ENCODE measurements at places on chromosomes 2 and 18.

GRCh38 chr2:96195410-96196066 lies 13.1 kb downstream of the STARD7 start:
- DNase-seq = no peak

GRCh38 chr2:109736177-109736827 lies 57.8 kb upstream of the RGPD5 start:
- no peak for DNase-seq

DNA sequence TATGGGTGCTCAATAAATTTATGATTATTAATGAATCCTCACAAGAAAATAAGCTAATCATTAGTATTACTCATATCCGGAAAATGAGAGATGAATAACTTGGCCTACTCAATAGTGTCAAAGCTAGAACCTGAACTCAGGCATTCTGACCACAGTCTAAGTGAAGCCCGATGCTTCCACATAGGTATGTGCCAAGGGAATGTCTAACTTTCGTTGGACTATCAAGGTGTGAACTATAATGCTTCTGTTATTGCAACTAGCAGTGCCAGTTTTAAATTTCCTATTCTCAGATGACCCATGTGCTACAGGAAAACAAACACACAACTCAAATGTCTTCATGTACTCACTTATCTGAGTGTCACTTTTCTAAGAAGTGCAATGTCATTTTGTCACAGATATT lies 1.8 kb downstream of the BARD1 start:
- no peak for DNase-seq

DNA sequence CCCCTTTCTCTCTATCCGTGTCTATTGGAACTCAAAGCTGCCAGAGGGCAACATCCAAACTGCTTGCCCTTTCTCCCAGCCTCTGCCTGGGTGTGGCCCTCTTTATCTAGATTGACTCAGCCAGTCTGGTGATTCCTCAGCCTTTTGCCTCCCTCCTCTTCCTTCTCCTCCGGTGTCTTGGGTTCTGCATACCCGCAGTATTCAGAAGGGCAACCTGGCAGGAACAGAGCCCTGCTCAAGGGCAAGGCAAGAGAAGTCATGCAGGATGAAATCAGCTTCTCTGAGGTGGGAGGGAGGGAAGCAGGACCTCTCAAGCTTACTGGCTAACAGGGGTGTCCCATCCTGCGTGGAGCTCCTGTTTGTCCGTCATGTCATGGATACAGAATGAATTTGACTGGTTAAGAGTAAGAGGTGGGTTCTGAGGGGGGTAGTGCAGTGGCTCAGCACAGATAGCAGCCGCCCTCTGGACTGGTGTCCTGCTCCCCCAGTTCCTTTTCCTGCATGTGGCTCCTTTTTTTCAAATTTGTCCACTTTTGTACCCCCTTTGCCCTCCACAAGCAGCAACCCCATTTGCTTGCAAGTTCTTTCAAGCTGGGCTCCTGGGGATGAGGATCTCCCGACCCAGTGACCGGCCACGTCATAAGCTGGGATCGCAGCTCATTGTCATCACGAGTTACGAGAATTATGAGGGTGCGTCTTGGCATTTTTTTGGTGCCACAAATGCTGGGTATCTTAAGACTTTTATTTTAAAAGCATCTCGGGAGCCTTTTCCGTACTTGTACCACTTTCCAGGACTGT lies 154.1 kb downstream of the FHOD3 start:
- no peak for DNase-seq

GRCh38 chr2:64582774-64583340 lies 58.7 kb downstream of the AFTPH start:
- DNase-seq = no peak

- no peak for DNase-seq
Observed at GRCh38 chr2:186751790-186752189, 57.9 kb downstream of the FAM171B start.

DNA sequence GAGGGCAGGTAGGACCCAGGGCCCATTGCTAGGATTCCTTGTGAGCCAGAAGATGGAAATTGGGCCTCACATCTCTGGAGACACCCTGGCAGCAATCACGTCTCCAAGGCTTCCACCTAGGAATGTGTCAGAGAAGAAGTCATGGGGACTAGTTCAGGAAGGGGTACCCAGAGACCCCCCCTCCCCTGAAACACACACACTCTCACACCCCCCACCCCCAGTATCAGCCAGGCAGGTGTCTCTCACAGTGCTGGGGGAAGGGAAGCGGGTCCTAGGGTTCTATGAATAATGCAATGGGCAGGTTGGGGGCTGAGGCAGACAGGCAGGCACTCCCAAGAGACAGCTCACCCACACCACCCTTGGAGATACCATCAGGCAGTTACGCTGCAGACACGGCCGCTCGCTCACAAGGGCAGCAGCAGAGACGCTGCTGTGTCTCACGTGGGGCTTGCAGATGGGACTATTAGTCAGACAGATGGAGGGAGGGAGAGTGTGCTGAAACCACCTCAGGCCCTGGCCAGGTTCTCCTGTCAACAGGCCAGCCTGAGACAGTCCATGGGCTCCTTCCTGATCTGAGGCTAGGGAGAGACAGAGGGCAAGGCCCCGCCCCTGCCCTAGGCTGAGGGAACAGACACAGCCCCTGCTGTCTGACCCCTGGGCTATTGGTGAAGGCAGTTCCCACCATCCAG lies 134.6 kb downstream of the CYP26B1 start:
- no peak for DNase-seq

DNA sequence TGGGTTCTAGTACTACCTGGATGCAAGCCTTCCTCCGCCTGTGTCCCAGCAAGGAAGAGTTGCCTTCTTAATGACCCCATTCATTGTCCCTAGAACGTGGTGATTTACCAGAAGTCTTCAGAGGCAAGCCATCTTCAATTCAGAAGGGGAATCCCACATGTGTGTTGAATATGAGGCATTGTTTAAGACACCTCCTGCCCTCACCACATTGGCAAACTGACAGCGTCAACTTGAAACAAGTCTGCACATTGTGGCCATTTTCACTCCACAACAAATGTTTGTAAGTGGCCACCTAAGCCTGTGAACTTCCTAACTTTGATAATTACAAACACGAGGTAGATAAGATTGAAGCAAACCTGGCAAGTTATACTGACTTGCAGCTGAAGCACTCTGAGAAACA lies 83.7 kb downstream of the TCF7L1 start:
- DNase-seq = no peak

- DNase-seq = no peak
Observed at GRCh38 chr2:223954401-223954800, 2.9 kb upstream of the MRPL44 start.

DNA sequence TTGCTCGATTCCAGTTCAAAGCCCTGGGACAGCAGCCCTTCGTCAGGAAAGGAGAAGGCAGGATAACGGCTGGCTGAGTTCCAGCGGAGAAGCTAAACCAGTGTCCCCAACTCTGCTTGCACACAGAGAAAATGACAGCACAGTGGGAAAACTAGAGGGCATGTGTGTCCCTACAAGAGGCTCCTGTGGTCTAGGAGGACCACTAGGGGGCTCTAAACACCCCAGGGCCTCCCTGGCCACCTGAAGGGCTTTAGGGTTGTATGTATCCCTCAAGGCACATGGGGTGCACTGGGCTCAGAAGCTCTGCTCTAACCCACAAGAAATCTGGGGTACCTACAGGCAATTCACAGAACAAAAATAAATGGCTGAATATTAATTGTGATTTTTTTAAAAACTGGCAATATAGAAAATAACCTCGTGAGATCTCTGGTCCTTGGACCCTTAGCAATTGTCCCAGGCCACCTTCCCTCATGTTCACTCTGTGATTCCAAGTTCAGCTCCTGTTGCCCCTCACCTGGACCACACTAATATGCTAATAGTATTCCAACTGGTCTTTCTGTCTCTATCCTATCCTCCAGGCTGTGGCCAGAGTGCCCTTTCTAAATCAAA lies 17.5 kb downstream of the STAT1 start:
- no peak for DNase-seq

GRCh38 chr18:22067109-22067508 lies 102.3 kb upstream of the GATA6 start:
- DNase-seq = no peak

DNA sequence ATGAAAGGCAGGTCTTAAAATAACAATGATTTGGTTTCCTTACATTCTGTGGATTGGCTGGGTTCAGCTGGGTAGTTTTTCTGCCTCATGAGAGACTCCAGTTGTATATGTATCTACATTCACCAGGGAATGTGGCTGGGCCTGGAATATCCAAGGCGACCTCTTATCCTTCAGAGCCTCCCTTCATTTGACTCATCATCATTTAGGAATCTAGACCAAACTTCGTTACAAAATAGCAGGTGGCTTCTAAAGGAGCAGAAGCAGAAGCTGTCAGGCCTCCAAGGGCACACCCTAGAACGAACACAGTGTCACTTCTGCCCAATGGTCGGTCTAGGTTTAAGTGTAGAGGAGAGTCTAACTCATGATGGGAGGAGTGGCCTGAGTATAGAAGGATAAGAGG lies 204.2 kb downstream of the EN1 start:
- DNase-seq = no peak

DNA sequence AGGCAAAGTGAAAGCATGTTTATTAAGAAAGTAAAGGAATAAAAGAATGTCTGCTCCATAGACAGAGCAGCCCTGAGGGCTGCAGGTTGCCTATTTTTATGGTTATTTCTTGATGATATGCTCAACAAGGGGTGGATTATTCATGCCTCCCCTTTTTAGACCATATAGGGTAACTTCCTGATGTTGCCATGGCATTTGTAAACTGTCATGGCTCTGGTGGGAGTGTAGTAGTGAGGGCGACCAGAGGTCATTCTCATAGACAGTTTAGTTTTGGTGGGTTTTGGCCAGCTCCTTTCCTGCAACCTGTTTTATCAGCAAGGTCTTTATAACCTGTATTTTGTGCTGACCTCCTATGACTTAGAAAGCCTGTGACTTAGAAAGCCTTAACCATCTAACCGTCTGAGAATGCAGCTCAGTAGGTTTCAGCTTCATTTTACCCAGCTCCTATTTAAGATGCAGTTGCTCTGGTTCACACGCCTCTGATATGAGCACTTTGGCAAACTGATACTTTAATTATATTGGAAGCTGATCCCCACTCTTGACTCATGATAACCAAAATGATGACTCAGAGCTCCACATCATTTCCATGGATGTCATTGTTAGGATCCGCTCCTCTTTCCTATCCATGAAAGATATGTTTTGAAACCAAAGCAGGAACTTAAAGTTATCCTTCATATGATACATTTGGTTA lies 14.5 kb upstream of the ERMN start:
- DNase-seq = no peak

GRCh38 chr2:4502230-4502843 lies 799.0 kb downstream of the DCDC2C start:
- DNase-seq = no peak

DNA sequence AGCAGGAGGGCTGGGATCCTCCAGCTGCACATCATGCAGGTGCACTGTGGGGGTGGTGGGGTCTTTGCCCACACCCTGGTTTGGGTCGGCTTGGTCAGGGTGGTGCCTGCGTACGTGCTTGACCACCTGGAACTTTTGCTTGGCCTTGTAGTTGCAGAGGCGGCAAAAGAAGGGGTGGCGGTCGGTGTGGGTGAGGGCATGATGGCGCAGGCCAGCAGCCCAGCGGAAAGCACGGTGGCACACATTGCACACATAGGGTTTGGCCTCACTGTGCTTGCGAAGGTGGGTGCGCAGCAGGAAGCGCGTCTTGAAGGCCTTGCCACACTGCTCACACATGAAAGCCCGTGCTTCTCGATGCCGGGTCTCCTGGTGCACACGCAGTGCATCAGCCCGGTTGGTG lies 21.1 kb downstream of the ZNF142 start:
- DNase-seq = no peak

DNA sequence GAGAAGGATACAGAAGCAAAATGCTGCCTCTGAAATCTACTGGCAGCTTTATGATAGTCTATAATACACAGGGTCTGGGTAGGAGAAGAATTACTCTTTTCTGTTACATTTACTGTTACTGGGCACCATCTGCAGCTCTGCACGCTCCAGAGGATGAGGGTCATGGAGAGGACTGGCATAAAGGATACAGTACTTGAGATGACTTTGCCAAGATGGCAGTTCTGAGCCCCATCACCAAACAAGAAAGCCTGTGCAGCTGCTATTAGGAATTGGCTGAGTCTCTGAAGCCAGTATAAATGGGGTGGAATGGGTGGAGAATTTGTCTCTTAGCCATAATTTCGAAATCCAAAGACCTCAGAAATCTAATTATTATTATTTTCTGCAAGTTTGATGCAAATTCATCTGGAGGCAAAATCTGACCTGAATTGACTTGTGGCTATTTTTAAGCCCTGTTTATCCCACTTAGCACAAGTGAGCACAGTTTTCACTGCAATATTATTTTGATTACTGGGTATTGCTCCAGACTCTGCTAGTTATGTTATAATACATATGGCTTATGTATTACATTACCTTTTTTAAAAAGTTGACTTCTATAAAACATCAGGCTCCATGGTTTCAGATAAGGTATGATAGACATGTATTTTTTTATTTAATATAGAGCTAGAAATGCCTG lies 579.5 kb downstream of the MBD2 start:
- no peak for DNase-seq

GRCh38 chr2:56369316-56369715 lies 185.5 kb downstream of the CCDC85A start:
- DNase-seq = no peak

Data from stimulated activated CD8-positive, alpha-beta memory T cell treated with anti-CD3 and anti-CD28 coated beads, Interleukin-15, amount 100 ng/mL, for 24 hours (primary cell).